Karpas-422 (cell line): ENCODE measurements at places on chromosomes 3 and 15.

- H3K4me1 ChIP-seq = no peaks in the 10 kb centered on the region
- no peaks in the 10 kb centered on the region for H3K36me3 ChIP-seq
- H3K27me3 ChIP-seq = no peaks in the 10 kb centered on the region
- H3K27ac ChIP-seq = no peak overlapping the region
Observed at GRCh38 chr15:28975766-28976179, 90.0 kb downstream of the APBA2 start.

DNA sequence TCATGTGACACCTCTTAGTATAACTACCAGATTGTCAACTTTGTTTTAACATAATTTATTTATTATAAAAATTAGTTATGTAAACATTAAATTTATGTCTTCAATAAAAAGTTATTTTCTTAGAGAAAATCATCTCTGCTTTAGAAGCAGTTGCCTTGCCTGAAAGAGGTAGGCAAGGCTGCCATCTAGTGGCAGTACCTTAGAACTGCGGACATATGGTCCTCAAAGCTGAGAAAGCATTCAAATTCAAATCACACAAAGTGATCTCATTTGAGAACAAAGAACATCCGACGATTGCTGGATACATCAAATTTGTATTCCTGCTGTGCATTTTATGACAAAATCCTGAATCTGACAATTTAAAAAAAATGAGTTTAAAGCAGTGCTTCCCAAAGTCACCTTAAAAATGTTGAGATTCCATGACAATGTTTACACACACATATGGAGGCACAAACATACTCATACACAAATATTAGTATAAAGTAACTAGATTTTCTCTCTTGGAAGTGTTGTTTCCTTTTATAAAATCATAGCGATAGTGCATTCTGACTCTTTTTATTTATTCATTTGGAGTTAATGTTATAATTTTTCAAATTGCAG lies 617.4 kb downstream of the CADM2 start:
- H3K4me3 ChIP-seq = no peak overlapping the region
- DNase-seq = peak; percentile 83
- H3K27me3 ChIP-seq = no peaks in the 10 kb centered on the region
- H3K4me1 ChIP-seq = no peaks in the 10 kb centered on the region
- H3K27ac ChIP-seq = no peak overlapping the region
- no peaks in the 10 kb centered on the region for H3K36me3 ChIP-seq

- H3K27me3 ChIP-seq = no peaks in the 10 kb centered on the region
- H3K4me1 ChIP-seq = no peaks in the 10 kb centered on the region
- no peak overlapping the region for H3K27ac ChIP-seq
- H3K4me3 ChIP-seq = no peak overlapping the region
- no peaks in the 10 kb centered on the region for H3K36me3 ChIP-seq
- DNase-seq = no peak
Observed at GRCh38 chr3:185661772-185662171, 75.7 kb downstream of the SENP2 start.

DNA sequence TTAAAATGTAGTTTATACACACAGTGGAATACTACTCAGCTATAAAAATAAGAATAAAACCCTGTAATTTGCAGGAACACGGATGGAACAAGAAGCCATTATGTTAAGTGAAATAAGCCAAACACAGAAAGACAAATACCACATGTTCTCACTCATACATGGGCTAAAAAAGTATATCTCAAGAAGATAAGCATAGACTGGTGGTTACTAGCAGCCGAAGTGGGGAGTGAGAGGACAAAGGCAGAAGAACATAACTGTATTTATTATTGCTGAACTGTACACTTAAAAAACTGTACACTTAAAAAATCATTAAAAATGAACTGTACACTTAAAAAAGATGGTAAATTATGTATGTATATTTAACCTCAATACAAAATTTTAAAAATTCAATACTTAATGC lies 11.0 kb downstream of the UBE3A start:
- H3K4me3 ChIP-seq = no peak overlapping the region
- H3K4me1 ChIP-seq = no peaks in the 10 kb centered on the region
- no peak for DNase-seq
- H3K27ac ChIP-seq = no peak overlapping the region
- H3K36me3 ChIP-seq = peaks cover 77% of the 10 kb centered on the region

DNA sequence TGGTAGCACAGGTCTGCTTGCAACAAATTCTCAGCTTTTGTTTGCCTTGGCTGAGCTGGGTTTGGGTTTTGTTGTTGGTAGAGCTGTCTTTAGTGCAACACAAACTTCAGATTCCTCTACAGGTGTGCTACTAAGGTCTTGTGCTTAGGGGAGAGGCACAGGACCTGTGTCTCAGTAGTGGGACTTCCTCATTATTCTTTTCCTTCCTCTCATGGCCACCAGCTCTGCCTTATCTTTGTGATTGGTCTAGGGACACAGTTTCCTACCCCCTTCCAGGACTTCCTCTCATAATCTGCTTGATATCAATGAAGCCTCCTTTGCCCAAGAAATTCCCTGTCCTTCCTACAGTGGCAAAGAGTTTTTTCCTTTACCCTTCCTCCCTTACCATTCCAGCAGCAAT lies 24.9 kb upstream of the DNAAF4 start:
- no peaks in the 10 kb centered on the region for H3K27me3 ChIP-seq
- H3K4me1 ChIP-seq = no peaks in the 10 kb centered on the region
- H3K27ac ChIP-seq = no peak overlapping the region
- H3K36me3 ChIP-seq = no peaks in the 10 kb centered on the region
- peak; percentile 41 for DNase-seq

GRCh38 chr3:133757701-133758567 lies 11.7 kb downstream of the TF start:
- no peaks in the 10 kb centered on the region; the same call in 1 of the 2 replicates for H3K27me3 ChIP-seq
- DNase-seq = no peak
- no peaks in the 10 kb centered on the region for H3K36me3 ChIP-seq
- no peaks in the 10 kb centered on the region for H3K4me1 ChIP-seq
